Fibroblast of villous mesenchyme (primary cell): ENCODE measurements at places on chromosomes 5 and 9.

DNA sequence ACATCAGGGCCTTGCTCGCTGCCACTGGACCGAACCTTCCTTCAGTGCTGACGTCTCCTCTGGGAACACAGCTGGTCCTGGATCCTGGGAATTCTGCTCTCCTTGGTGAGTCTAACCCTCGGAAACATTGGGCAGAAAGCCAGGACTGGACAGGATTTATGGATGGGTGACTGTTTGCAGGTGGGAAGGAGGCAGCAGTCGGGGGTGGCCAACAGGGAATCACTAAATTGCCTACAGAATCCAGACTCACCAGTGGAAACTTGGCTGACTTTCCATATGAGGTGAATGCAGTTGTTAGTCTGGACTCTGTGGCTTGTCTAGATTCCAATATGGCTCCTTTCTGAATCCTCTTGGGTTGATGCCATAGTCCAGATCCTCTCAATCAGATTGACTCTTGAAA lies 203.1 kb downstream of the SAXO1 start:
- DNase-seq: peak; percentile 3

DNA sequence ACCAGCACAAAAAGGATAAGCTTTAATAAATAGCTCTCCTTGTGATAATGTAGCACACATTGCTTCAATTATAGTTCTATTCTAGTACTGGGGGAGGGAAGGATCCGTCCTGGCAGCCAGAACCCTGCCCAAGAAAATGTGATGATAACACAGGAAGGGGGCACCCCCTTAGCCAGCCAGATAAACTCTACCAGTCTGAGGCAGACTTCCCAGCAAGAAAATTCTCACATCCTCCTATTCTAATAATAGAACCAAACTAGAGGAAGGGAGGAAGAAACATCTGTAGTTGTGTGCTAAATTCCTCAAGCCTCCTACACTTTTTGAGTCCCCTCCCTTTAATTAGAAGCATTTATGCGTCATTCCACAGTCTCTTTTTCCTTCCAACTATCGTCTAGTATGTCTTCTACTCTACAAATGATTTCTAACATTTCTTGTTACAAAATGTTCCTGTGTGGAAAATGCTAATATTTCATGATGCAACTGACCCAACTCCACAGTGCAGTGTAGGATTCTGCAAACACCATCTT lies 261.0 kb downstream of the SEMA5A start:
- DNase-seq: peak; percentile 67

DNA sequence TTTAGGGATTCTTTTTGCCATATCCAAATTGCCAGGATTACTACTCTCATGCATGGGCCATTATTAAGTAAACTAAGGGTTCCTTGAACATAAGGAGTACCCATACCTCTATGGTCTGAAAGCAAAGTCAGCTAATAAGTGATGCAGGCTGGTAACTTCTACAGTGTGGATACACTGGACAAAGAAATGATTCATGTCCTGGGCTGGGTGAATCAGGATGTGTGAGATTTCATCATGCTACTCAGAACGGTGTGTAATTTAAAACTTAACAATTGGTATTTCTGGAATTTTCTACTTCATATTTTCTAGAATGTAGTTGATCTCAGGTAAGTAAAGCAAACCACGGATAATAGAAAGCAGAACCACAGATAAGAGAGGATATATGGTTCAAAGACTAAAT lies 428.8 kb downstream of the CHSY3 start:
- peak; percentile 30 for DNase-seq

DNA sequence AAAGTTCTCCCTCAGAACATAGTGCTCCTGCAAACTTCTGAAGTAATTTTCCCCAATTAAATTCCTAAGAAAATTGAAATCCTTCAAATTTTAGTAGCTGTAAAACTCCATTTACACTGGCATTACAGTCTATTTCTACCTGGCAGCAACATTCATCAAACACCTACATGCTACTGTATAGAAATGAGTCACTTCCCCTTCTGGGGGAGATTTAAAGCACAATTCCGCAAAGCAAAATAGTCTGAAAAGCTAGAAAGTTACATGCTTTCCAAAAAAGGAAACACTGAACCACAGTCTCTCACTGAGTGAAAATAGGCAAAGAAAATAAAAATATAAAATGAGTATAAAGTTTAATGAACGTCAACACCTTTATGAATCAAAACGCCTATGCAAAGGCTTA lies 43.3 kb downstream of the MCTP1 start:
- no peak for DNase-seq

- DNase-seq: peak; percentile 28
These were observed 50.7 kb downstream of the ICE1 start for GRCh38 chr5:5473226-5473625.

- DNase-seq: no peak
These were observed 13.9 kb upstream of the GPX8 start for GRCh38 chr5:55146080-55146479.

GRCh38 chr5:76638479-76638878 lies 15.3 kb upstream of the F2RL2 start:
- no peak for DNase-seq

GRCh38 chr9:34027845-34028574 lies 20.7 kb downstream of the UBAP2 start:
- DNase-seq: no peak

DNA sequence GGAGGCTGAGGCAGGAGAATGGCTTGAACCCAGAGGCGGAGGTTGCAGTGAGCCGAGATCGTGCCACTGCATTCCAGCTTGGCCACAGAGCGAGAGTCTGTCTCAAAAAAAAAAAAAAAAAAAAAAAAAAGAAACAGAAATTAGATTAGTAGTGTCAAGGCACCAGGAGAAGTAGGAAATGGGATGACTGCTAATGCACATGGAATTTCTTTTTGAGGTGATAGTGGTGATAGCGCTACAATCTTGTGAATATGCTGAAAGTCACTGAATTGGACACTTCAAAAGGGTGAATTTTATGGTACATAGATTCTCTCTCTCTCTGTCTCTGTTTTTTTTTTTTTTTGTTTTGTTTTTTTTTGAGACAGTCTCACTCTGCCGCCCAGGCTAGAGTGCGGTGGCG lies 42.1 kb upstream of the SUB1 start:
- DNase-seq: no peak

DNA sequence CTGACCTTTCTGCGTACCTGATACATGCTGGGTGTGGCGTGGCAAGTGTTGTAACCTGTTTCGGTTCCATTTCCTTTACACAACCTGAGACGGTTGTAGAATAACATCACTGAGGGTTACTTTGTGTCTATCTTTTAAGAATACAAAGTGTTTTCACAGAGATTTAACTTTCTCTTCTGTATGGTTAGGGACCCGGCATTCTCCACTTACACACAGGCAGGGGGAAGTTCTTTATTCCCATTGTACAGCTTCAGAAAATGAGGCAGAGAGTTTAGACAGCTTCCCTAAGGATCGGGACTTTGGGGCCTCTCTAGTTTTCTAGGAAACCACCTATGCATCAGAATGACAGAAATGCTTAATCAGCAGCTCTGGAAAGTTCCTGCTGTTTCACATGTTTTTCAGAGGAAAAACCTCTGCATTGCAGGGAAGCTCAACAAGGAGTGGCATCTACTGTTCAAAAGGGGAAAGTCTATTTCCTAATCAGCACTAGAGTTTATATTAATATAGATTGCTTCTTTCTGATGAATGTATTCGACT lies 41.3 kb downstream of the CAST start:
- DNase-seq: peak; percentile 31

DNA sequence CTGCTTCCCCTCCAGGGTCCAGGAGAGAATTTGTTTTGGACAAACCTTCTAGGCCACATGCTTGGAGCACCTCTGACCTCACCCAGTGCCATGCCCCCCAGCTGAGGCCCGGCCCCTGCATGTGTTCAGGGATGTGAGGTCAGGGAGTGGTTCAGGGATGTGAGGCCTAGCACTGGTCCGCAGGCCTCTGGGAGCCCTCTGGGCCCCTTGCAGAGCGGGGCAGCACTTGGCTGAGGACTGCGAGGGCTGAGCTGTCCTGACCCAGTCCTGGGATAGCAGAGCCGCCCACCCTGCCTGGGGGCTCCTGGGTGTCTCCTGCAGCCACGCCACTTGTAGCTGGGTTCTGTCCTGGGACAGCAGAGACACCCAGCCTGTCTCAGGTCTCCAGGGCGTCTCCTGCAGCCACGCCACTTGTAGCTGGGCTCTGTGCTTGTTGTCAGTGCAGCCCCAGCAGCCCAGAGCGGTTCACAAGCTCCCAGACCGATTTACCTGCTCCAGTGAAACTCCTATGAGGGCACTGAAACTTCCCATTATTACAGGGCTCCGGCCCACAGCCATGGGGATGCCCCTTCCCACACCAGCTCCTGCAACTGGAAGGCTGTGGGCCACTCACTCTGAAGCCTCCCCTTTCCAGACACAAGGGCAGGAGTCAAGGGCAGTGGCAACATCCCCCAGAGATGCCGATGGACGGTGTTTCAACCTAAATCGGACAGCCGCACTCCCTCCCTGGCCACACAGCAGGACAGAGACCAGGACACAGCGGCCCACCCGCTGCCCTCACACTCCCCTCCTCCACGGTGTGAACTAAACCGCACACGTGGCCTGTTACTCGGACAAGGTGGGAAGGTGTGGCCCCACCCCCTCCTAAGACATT lies 5.4 kb upstream of the CEP72 start:
- DNase-seq: no peak

DNA sequence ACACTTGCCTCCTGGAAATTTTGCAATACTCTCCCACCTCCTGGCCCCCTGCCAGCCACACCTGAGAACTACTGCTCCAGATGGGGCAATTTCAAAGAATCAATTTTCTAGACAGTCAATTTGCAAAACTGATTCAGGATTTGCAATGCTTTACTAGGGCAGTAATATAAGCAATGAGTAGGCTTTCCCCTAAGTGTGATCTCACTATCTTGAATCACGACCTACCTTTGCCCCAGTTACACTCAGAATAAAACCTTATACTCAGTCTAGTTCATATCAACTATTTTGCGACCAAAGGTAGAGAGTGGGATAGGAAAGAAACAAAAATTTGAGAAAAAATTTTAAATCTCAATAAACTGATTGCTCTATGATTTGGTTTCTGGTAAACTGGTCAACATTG lies 54.4 kb downstream of the DROSHA start:
- no peak for DNase-seq

- DNase-seq: no peak
These were observed 73.4 kb upstream of the BOD1 start for GRCh38 chr5:173689737-173690360.

- DNase-seq: no peak
These were observed 300.0 kb downstream of the MAST4 start for GRCh38 chr5:66896171-66896570.

- DNase-seq: peak; percentile 99
These were observed at the start of gene ADAMTS6 for GRCh38 chr5:65481635-65482295. TSS of gene ADAMTS6 (minus strand) at chr5:65481920. CDS start at chr5:65473673, 8,247 bp downstream.

DNA sequence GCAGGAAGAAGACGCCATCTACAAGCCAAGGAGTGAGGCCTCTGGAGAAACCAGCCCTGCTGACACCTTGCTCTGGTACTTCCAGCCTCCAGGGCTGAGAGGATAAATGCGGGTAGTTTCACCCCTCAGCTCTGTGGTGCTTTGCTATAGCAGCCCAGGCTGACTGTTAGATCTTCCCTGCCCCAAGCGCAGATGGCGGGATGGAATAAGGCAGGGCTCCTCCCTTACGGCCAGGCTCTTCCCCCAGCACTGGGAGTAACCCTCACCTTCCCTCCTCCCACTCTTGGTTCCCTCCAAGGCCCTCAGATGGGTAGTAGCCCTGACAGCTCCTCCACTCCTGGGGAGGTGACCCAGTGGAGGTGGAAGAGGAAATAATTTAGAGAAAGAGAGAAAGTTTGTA lies 285.1 kb downstream of the GADD45G start:
- DNase-seq: no peak

DNA sequence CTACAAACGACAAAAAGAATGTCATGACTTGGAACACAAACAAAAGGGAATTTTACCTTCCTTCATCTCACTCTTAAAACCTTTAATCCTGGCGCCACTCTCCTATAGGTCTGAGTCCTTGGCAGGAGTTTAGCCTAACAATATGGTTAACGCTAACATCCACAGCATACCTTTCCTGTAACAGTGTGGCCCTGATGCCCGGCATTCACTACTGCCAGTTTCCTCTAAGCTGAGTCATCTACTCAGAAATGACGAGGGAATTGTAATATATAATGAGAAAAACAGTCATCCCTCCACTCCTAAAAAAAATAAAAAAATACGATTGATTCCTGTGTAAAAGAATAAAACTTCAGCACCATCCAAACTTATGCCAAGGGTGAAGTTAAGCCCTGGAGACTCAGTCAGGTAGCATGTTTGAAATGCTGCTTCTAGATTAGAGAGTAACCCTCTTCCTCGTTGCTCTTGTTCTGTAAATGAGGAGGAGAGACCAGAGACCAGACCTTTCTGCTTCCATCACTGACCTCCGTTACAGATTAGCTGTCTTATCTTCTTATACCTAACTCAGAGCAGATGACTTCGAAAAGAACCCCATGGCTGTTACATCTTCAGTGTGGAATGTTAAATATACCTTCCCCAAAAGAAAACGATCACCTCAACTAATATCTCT lies 37.4 kb downstream of the CCDC125 start:
- DNase-seq: no peak

DNA sequence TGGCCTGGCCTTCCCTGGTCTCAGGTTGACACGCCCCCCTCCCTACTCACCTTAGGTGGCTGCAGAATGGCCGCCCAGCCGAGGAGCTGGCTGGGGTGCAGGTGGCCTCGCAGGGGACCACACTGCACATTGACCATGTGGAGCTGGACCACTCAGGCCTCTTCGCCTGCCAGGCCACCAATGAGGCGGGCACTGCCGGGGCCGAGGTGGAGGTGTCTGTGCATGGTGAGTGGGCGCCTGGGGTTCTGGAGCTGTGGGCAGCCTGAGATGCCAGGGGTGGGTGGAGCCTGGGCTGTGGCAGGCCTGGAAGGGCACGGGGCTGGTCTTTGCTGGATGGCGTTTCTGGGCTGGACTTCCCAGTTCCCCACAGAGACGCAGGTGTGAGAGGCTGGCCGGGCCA lies 88.7 kb upstream of the ASS1 start:
- DNase-seq: no peak

GRCh38 chr5:17398866-17399835 lies 98.9 kb upstream of the TAF11L2 start:
- DNase-seq: no peak

DNA sequence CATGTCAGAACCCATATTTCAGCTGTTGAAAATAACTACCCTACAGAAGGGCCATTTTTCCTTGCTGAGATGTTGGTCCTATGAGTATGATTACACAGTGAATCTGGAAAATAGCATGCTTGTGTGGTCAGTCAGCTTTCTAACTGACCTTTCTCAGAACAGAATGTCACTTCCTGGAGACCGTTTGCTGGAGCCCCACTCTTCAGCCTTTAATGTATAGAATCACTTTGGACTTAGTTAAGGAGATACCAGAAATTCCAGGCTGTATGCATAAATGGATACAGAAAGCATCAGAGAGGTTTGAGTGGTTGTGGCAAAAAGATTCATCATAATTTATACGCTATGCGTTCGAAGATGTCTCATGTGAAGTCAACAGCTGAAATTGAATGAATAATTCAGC lies 488.1 kb downstream of the EBF1 start:
- DNase-seq: no peak

DNA sequence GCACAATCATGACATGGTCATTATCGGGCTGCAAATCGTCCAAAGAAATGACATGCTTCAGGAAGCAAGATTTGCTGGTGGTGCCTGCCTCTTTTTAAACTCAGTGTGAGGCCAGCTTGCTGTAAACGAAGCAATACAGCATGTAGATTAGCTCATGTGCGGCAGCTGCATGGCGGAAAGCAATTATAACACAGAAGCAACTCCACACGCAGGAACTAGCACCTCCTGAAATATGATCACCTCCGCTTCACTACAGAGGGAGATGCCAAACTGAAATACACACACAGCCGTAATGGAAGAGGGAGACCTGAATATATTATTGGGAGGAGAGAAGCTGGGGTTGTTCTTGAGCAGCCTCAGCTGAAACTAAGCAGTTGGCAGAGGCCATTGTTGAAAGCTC lies 312.5 kb downstream of the PSAT1 start:
- DNase-seq: no peak
